Germinal center (tissue), 1 donor: ENCODE measurements at places on chromosomes 5 and 9.

DNA sequence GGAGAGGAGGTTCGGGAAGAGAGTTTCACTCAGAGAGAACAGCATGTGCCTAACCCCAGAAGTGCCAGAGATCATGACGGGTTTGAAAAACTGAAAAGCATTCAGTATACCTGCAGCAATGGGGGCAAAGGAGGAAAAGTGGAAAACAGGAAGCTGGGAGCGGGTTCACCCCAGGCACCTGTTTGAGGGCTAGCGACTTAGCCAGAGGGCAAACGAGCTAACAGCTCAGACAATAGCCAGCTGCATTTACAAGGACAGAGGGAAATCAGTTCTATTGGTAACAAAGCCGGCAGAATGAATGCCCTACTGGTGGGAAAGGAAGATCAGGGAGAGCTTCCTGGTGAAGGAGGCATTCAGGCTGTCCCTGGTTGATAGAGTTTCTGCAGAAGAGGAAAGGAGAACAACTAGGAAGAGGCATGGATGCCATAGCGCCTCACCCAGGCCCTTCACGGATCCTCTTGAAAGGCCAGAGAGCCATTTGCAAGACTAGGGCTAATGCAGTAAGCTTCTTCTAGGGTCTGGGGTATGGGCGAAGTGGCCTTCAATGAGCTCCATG, 141.7 kb upstream of the ADRA1B start:
- DNase-seq, result no peak

DNA sequence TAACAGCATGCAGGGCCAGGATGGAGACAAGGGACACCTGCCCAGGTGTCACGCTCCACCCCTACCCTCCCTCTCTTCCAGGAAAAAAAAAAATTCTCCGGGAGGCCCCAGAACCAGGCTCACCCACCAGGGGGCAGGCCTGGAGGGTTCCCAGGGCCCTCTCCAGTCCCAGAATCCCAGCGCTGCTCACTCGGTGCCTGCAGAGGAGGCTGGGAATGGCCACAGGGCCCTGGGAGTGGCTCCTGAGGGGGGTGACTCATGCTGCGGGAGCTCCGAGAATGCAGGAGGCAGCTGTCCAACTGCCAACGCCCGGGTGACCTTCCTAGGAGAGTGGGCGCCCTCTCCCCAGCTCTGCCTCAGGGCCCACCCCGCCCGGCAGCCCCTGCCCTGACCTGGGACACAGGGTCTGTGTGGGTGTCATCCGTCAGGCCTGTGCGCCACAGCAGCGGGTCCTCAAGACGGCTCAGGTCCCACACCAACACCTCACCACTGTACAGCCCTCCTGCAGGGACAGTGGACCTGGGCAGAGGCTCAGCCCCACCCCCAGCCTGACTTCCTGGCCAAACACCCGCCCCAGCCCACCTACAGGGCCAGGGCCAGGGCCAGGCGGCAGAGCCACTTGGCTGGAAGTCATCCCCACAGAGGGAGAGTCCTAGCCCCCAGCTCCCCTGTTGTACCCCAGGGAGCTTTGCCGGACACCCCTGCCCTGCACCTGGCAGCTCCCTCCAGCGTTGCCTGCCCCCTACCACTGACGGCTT, 21.2 kb downstream of the DYNC2I2 start:
- DNase-seq, result no peak

DNA sequence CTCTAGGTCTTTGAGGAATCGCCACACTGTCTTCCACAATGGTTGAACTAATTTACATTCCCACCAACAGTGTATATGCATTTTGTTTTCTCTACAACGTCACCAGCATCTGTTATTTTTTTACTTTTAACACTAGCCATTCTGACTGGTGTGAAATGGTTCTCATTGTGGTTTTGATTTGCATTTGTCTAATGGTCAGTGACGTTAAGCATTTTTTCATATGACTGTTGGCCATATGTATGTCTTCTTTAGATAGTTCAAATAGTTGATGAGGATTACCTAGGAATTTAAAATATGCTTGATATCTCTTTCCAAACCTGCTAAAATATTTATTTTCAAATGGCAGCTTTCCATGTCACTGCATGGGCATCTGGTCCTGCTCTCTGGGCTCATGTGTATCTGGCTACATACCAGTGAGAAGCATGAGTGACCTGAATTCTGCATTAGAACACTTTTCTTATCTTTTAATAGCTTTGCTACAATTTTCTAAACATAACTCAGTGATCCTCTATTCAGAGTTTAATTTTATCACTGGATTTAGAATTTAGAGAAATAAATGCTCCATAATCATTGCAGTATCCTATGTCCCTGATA, 95.8 kb upstream of the ADAMTS16 start:
- DNase-seq, result no peak

DNA sequence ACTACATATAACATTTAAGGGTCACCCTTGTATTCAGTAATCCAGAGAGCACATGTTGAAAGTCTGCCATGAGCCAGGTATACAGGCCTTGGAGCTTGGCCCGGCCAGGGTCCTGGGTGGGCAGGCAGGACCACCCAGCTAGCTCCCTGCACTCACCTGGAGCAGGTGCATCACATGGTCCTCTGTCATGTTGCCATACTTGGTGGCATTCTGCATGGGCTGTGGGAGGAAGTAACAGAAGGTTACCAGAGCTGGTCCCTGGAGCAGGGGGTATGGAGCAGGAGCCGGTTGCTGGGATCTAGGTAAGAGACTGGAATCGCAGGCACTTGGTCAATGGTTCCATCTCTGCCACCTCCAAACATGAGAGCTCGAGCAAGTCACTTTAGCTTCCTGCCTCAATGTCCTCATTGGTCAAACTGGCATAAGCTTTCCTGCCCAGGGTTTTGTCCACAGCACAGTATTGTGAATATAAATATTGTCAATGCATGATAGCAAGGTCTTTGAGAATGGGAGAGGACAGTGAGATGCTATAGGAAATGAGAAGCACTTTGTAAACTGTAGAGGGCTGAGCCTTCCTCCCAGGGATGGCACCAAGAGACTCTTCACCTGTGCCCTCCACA, 6.5 kb downstream of the CD74 start:
- DNase-seq, result no peak

DNA sequence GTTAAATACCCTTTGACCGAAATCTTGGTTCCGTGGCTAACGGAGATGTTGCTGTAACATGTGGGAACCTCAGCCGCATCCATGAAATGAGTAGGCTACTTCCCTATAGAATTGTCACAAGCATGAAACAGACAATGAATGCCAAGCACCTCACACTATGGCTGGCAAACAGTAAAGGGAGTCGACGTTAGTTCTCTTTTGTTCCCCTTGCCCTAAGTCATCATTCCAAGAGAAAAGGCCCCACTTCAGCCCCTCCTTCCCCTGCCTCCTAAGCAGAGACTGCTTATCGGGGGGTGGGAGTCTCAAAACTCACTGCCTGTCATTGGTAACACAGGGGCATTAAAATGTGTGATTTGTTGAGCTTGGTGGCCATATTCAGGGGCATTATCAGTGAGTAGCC, 159.6 kb downstream of the MAPKAP1 start:
- DNase-seq, result no peak

DNA sequence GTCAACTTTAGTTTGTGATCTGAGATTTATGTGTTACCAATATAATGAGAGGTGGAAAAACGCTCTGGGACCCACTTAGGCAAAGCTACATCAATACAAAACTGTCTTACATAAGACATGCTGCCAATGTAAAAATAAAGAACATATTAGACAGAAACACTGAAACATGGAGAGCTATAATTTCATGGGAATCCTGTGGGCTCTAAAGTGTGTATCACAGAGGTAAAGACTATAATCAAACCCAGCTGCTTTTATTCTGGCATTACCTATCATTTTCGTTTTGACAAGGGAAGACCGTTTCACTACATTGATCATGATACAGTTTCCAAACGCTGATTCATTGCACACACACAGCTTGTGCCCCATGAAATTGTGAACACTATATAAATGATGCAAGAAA, 400.5 kb upstream of the TUSC1 start:
- no peak for DNase-seq

DNA sequence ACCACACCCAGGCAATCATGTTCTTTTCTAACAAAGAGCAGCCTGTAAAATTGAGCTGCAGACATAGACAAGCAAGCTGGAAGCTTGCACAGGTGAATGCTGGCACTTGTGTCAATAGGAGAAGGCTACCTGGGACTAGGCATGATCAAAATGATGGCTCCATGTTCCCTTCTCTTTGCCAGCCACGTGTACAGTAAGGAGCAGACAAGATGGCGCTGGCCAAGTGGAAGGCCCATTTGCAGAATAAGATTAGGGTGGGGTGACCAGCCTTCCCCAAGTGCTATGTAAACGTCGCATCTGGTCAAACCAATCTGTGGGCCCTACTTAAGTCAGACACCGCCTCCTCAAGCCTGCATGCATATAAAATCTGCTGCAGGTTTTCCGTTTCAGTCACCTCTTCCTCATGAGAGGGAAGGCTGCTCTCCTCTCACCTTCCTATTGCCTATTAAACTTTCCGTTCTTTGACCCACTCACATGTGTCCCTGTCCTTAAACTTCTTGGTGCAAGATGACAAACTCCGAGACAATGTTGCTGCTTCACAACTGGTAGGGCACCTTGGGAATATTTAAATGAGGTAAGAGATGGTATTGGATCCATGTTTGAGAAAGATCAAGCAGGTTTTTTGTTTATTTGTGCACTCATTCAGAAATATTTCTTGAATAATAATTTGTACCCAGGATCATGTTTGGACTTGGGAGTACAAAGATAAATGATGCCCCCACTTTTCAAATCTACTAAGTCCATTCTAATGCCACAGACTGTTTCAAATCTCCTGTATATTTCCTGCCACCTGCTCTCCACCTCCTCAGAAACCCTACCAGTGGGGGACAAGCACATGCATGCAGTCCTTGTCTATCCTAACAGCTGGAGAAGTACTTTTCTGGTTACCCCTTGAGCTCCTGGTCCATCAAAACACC, 30.7 kb upstream of the TGFBR1 start:
- DNase-seq, result no peak

DNA sequence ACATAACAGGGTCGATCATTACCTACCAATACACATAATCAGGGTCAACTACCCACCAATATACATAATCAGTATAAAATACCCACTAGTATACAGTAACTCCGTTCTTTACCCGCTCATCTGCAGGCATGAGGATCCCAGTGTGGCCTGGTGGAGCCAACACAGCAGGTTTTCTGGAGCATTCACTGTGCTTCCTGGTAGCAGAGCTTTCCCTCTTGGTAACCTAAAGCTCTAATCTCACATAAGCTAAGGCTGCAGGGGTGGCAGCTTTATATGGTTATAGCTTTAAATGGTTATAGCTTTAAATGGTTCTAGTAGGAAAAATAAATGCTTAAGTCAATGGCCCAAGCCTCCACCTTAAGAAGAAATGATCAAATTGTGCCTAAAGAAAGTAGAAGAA, 11.9 kb downstream of the LCN1 start:
- DNase-seq, result no peak

- no peak for DNase-seq
Observed at GRCh38 chr5:88695931-88696330, 187.1 kb downstream of the MEF2C start.

GRCh38 chr5:153972240-153972639, 66.5 kb downstream of the FAM114A2 start:
- no peak for DNase-seq

- no peak for DNase-seq
Observed at GRCh38 chr5:95864944-95865504, 42.5 kb upstream of the GLRX start.

DNA sequence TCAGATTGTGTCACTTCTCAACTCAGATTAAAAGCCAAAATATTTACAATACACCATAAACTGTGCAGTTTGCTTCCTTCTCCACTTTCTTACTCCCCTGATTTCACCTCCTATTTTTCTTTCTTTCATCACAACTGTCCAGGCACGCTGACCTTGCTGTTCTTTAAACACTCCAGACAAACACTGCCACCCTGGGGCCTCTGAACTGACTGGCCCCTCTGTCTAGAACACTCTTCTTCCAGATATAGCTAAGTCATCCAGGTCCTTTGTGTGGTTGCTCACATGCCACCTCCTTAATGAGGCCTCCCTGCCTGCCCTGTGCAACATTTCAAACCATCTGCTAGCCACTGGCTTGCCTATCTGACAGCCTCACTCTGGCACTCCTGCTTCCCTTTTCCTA, 46.6 kb downstream of the ATG10 start:
- no peak for DNase-seq

- DNase-seq, result no peak
Observed at GRCh38 chr5:143796125-143796524, 15.8 kb upstream of the HMHB1 start.

DNA sequence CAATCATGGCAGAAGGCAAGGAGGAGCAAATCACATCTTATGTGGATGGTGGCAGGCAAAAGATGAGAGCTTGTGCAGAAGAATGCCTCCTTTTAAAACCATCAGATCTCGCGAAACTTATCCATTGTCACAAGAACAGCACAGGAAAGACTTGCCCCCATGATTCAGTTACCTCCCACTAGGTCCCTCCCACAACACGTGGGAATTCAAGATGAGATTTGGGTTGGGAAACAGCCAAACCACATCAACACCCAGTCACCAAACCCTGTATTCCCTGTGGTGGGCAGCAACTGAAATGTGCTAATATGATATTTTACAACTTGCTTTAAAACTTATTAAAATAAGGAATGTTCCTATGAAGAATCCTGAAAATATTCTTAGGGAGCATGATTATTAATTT, 54.2 kb downstream of the RASGRF2 start:
- no peak for DNase-seq

DNA sequence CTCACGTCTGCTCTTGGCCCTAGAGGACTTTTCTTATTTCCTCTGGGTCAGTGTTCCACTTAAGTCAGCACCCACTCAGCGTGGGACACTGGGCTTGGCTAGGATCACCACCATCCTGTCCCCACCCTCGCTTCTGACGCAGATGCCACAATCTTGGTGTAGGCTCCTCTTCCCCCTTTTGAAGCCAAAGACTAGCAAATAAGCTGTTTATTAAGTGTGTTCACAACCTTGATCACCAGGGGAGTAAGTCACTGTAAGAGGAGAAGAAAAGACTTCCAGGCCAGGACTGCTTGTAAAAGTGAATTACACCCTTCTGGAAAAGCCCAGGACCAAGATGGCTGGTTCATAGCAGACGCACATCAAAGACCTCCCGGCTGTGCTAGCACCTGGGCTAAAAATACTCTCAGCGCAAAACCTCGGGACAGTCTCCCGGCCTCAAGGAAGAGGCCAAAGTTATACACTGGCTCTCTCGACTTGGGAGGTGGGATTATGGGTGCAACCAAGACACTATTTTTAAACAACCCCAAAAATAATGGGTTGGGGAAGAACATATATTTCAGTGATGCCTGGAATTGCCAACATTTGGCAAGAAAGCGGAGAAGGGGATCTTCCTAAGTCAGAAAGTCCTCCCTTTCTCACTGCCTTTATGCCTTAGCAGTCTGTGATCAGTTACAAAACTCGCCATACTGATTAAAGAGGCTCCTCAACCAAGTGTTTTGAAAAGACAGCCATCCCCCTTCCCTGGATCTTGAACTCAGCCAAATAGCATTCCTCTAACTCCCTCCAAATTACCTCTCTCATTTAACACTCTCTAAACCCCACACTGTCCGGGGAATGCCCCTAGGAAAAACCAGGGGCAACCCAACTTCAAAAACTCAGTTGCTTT, 69.4 kb downstream of the RAPGEF1 start:
- DNase-seq, result peak; percentile 47

GRCh38 chr9:90964101-90965020, 162.7 kb downstream of the SYK start:
- peak; percentile 25 for DNase-seq
